ENCODE measurements at places on chromosomes 6 and 20.

DNA sequence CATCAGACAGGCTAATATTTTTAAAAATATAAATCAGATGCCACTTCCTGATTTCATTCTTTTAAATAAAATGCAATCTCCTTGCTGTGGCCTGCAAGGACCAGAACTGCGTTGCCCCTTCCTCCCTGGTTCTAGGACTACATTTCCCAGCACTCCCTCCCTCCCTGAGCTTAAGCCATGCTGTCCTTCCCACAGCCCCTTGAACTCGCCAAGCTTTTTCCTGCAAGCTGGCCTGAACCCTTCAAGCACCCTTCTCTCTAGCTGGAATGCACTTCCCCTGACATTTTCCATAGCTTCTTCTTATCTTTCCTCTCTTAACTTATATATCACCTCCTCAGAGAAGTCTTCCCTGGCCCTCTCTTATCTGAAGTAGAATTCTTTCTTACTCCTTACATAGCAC is 6.1 kb upstream of the DOK5 start:
- DNase-seq = no peak

GRCh38 chr20:25605148-25605547 is 18.7 kb downstream of the NANP start:
- no peak for DNase-seq

GRCh38 chr20:25470045-25470444 is 62.6 kb downstream of the GINS1 start:
- no peak for DNase-seq

DNA sequence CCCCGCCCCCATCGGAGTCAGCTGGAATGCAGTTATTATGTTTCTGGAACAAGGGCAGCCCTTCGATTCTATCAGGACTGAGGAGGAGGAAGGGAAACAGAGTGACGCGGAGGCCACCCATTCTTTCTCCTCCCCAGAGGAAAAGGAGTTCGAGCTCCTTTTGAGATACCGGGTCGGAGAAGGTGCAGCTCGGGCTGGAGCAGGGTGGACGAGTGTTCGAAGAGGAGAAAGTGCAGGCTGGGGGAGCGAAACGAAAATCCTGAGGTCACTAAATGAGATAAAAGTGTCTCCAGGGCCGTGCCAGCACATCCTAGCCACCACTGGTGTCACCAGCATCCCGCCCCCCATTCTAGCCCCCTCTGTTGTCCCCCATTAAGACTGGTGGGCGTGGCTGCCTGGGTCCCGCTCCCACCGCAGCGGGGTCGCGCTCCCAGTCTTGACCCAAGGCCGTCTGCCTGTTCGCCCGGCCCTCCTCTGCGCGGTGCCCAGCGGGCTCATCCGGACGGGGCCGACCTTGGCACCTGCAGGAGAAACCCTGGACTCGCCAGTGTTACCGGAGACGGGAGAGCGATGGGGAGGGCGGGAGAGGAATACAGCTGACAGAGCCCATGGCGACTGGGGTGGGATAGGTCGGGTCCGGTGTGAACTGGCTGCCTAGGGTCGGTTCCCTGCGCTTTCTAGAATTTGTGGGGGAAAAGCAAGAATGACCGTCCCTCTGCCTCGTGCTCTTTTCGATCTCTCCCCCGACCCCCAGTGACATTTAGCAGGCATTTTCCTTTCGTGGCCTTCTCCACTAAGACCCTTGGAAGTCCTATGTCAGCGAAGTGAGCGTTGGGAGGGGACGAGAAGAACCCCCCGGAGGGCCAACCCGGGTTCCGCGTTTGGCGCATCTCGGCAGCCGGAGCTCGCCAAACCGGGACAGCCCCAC is 16.2 kb downstream of the FOXA2 start:
- DNase-seq = no peak

GRCh38 chr6:21444711-21445260 is 148.8 kb upstream of the SOX4 start:
- DNase-seq = no peak

DNA sequence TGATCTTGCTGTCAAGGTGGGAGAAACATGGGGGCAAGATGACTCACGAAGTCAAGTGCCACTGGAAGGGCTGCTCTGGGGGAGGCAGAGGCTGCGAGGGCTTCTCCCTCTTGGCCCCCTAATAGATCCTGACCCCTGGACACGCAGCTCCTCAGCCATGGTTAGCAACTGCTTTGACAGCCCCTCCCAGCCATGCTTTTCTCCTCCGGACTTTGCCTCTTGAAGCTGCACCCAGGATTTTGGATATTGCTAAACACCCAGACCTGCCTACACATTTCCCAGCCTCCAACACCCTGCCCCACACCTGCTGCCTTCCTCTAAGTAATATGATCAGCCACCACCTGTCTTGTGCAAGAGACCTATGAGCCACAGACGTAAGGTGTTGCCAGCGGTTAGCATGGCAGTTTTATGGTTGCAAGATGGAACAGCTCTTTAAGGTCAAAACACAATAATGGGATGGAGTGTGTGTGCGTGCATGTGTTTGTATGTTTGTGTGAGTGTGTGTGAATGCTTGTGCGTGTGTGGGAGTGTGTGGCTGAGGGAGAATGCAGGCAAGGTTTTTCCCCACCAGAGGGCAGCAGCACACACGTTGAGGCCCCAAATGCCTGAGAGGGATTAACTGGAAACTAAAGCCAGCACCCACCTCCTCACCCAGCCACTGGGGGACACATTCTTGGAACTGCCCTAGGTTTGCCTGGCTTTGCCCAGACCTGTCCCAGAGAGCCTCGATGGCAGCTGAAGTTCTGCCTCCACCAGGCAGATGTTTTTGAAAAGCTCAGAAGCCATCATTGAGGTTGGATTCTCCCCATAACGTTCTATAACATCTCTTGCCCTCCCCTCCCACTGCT is 2.5 kb downstream of the IP6K3 start:
- DNase-seq = peak; percentile 68

GRCh38 chr6:56223995-56224394 is 23.4 kb downstream of the COL21A1 start:
- DNase-seq = no peak

GRCh38 chr20:57621421-57622200 is 1.4 kb upstream of the ZBP1 start:
- DNase-seq = no peak

DNA sequence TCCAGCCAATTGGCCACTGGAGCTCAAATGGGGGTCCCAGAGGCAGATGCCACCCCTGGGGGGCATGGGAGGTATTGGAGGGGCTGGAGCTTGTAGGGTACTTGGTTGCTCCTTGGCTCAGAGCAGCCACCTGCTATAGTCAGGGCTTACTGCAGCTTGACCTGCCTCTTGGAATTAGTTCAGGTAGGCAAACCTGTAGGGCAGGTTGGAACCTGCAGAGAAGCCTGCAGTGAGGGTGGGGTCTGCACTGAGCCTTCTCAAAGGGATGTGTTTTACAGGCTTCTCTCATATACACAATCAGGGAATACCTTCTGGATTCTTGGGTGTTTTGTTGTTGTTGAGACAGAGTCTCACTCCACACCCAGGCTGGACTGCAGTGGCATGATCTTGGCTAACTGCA is 94.2 kb upstream of the MYL9 start:
- DNase-seq = no peak

DNA sequence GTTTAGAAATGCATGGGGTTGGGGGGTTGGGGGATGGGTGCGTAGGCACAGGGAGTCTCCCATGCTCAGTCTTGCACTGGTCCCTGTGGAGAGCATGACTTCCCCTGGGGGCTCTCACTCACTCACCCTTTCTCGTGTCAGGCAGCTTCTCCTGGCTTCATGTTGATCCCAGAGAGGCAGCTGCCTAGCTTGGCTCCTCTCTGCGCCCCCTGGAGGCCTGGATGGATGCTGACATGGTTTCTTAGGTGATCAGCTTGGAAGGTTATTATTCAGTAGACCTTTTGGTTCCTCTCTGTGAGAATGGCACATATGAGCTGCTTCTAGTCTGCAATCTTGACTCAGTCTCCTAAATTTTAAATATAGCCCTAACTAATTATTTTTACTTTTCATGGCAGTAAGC is 109.3 kb upstream of the FAM83B start:
- DNase-seq = no peak

DNA sequence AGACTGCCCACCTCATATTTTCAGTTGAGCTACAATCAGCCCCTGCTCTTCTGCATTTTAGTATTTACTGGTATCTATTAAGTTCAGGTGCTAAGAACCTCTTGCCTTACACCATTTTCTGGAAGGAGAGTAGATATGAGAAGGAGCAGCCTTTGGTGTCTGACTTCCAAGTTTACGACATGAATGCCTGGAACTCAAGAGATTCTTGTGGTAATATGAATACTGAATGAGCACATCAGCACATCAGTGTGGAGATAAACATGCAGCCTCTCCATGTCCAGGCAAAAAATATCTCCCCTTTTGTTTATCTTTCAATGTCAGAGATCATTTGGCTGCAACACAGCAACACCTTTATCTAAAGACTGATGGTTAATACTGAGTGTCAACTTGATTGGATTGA is 65.8 kb upstream of the THEMIS start:
- DNase-seq = no peak

DNA sequence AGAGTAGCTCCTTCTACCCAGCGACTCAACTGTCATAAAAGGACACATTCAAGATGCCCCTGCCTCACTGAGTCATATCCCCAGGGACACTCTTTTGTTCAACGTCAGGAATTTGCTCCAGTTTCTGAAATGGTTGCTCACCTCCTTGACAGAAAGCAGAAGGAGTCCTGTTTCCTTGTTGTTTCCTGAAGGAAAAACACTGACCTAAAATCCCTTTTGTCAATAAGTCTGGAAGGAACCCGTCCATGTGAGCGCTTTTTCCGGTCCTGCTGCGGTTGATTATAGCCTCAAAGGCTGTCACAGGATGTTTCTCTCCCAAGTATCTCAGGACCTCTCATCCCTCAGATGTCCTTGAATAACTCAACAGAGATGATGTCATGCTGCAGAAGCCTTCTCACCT is 113.6 kb upstream of the PLEKHG1 start:
- no peak for DNase-seq

- DNase-seq = no peak
Observed at GRCh38 chr20:56909918-56910714, 281.0 kb downstream of the TFAP2C start.

DNA sequence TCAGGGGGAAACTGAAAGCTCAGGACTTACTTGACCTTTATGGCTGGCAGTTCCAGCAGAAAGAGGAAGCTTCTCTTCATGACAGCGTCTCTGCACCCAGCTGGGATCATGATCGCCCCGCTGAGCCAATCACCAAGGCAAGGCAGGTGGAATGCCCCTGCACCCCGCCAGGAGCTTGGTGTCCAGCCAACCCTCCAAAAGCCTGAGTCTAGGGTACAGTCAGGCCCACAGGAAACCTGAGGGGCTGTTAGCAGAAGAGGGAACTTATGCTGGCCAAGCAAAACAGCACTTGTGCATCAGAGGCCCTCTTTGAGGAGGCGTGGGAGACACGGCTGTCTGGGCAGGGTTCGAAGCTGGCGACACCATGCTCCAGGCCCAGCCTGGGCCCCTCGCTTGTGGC is 188.3 kb upstream of the GMDS start:
- no peak for DNase-seq

DNA sequence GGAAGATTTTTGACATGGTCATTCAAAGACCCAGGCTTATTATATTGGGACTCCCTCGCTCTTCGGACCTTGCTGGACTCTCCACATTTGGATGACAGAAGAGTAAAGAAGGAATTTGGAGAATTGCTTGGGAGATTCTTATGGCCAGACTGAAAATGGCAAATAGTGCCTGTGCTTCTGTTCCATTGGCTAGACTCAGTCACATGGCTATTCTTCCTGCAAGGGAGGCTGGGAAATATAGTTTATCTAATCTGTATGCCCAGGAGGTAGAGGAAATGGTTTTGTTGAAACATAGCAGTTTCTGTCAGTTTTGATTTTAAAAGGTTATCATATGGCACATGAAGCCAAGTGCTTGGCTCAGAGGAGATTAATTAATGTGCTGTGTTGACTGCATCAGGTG is 286.6 kb upstream of the JAG1 start:
- no peak for DNase-seq

DNA sequence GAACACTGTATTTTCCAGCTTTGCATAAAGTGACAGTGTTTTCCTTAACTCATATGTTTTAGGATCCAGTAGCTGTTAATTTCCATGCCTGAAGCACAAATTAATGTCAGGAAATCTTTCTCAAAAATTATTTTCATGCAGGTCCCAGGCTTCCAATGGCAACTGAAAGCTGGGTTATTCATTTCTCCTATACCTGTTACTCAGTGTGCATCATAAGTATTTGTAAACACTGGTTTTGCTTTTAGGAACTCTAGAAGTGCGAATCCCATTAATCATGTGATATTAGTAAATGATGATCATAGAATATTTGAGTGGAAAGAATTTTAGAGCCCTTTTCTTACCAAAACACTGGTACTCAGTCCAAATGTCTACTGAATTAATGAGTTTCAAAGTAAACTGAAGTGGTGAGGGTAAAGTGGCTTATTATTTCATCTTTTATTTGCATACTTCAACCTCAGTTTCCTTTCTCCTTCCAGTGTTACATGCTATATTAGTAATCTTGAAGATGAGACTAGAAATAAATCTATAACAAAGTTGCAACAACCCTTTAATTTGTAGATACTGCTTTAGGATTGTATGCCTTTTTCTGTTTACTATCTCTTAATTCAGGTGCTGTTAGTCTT is 124.0 kb downstream of the ZFAND3 start:
- no peak for DNase-seq

DNA sequence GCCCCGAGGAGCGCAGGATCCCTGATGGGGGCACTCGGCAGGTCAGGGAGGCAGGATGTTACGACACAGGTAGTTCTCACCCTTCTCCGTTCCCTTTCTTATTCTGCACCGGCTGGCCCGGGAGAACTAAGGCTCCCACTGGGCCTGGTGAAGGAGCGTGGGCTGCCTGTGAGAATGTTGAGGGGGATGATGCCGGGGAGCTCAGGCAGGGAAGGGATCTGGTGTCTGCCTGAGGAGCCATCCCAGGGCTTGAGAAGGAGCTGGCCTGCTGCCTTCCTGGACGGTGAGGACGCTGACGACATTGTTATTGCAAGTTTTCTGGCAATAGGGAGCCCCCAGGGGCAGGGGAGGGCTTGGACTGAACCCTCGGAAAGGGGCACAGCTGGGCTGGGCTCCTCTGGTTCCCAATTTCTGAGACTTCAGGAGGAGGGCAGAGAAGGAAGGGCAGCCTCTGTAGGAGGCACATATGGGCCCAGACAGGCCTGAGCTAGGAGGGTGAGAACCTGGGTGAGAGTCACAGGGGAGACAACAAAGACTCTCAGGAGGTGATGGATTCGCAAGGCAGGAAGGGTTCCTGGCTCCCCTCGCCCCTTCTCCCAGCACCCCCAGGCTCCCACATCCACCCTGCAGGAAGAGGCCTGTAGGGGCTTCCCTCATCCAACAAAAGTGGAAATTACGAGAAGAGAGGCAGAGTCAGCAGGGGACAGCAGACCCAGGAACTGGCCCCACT is 32.8 kb downstream of the CYP21A2 start:
- DNase-seq = no peak

GRCh38 chr6:43520097-43520496 is 3.2 kb downstream of the POLR1C start:
- DNase-seq = no peak

- no peak for DNase-seq
Observed at GRCh38 chr6:26342106-26343004, 22.6 kb upstream of the BTN3A2 start.

GRCh38 chr20:41524980-41525613 is 93.1 kb downstream of the CHD6 start:
- no peak for DNase-seq

- no peak for DNase-seq
Observed at GRCh38 chr6:89037141-89037900, 43.2 kb upstream of the PNRC1 start.

Measured in T-helper 9 cell (primary cell).